ENCODE measurements at places on chromosomes 2 and 18.
A peak's percentile ranks its signal among the peaks of the same experiment; 100 is the strongest.

GRCh38 chr2:175004980-175005732 is at the start of gene CHN1:
CHN1 (minus strand) TSS chr2:175005381; CDS start chr2:175004912, 469 bp downstream.
- peak; percentile 83 for DNase-seq

GRCh38 chr2:84040281-84040680 is 418.8 kb downstream of the SUCLG1 start:
- no peak for DNase-seq

GRCh38 chr2:136664713-136665405 is 100.5 kb upstream of the THSD7B start:
- no peak for DNase-seq

GRCh38 chr18:73683409-73684238 is 464.0 kb downstream of the FBXO15 start:
- DNase-seq: no peak

GRCh38 chr18:3052411-3052758 is 39.4 kb upstream of the LPIN2 start:
- no peak for DNase-seq

DNA sequence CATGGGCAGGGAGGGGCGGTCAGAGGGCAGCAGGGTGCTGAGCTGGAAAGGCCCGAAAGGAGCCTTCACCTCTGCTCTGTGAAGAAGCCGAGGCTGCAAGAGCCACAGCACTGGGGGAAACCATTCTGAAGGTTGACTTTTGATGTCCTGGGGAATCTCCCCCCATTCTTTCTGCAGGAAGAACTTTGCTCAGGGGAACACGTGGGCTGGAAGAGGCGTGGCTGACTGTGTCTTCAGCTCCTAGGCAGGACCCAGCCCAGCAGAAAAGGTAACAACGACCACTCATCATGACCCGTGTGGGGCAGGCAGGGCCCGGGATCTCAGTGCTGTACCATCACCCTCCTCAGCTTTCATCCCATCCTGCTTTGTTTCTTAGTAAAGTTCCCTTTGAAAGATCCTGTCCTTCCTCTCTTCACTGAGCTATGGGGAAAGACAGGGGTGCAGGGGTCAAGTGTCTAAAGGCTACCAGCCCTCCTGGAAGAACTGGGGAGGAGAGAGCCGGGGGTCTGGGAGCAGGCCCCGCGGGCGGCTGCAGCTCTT is 312.7 kb downstream of the CELF4 start:
- DNase-seq: no peak

DNA sequence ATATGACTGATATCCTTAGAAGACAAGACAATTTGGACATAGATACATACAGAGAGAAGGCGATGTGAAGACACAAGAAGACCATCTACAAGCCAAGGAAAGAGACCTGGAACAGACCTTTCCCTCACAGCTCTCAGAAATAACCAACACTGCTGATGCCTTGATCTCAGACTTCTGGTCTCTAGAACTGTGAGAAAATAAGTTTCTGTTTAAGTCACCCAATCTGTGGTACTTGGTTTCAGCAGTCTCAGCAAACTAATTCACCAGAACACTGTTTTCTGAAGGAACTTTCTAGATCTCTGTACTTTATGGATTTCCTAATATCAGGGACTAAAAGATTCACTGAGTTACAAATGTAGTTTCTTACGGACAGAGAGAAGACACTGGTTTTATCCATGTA is 58.8 kb downstream of the NAB1 start:
- DNase-seq: no peak

GRCh38 chr2:173760553-173760952 is 204.6 kb downstream of the SP3 start:
- no peak for DNase-seq

DNA sequence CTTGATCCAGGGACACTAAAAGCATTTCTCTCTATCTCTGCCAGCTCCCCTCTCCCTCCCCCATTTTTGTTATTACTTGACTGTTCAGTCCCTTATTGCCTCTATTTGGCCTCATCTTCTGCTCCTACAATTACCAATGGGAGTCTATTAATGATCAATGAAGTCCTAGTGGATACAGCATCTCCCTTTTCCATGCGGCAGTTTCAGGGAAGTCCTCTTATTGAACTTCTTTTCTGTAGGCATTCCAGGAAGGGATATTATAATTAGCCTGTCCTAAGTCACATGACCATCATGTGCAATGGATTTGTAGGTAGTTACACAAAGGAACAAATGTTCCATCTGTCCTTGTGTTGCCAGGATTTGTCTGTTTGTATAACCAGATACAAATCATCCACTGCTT is 495.1 kb upstream of the CNTNAP5 start:
- DNase-seq: no peak
